NCI-H1694 treated with DMSO at 0.1 percent for 48 hours (cell line): ENCODE measurements at places on chromosomes 12 and 14.

- no peak for DNase-seq
Observed at GRCh38 chr12:51905471-51906429, 1.6 kb upstream of the ACVRL1 start.

DNA sequence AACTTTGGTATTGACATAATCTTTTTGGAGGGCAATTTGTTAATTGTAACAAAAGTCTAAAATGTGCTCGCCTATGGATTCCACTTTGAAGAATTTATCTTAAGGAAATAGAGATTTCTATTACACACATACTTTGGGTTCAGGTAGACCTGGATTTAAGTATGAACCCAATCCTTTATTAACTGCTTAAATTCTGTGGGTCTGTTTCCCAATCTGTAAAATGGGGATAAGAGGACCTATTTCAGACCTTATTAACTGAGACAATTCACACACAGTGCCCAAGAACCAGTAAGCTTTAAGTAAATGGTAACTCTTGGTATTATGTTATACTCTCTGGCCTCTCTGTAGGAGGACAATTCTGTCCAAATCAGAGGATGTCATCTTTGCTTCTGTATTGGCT is 822 bp upstream of the EIF2B2 start:
- DNase-seq: no peak

DNA sequence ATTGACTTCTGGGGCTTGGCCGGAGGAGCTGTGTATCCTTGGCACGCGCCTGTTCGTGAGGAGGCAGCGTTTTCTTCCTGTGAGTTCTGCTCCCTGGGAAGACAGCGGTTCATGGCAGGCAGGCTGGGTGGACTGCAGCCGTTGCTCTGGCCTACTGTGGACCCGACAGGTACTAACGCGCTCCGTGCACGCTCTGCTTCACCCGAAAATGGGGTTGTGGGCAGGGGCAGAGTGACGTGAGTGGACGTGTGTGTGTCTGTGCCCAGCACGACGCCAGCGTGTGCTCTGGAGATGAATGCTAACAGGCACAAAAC is 179.1 kb downstream of the KIF26A start:
- no peak for DNase-seq

DNA sequence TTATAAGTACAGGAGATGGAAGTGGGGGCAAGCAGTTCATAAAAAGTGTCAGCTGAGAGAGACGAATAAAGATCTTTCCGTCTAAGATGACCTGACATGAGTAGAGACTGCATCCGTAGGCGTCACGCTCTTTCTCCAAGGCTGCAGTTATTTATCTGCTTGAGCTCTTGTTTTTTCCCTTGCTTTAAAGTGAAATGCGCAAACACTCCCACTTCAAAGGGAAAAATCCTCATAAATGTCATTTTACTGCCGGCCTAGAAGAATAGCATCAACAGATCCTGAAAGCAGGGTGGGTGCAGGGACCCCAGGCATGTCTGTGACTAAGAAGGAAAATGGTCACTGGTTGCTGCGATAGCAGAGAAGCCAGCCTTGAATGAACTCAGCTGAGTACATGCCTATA is 647.4 kb downstream of the MED13L start:
- no peak for DNase-seq

DNA sequence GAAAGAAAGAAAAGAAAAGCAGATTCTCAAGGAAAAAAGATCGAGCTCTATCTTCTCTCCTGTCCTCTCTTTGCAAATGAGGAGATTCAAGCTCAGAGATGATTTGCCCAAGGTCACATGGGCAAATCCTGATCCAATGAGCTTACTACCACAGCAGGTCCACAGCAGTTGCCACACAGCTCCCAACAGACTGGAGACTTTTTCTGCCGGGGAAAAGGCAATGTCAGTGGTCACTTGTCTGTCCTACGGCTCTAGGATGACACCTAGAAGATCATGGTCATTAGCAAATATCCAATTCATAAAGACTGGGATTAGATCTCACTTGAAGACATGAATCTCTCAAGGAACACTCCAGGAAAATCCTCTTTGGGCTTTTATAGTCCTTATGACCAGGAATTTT is 58.8 kb downstream of the TTC7B start:
- no peak for DNase-seq

DNA sequence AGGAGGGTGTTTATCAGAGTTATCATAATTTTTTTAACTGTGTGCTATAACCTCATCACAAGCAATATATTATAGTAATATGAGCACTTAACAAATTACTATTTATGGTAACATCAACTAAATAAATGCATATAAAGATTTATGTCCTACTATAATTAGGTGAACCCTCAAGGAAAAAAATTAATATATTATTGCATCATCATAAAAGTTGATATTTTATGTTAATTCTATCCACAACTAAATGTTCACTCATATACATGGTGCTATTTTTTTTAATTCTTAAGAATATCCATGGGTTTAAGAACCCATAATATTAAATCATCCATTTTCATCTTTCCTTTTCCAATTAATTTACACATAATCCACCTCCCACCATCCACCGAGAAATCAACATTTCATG is 506.0 kb upstream of the USP15 start:
- DNase-seq: no peak

DNA sequence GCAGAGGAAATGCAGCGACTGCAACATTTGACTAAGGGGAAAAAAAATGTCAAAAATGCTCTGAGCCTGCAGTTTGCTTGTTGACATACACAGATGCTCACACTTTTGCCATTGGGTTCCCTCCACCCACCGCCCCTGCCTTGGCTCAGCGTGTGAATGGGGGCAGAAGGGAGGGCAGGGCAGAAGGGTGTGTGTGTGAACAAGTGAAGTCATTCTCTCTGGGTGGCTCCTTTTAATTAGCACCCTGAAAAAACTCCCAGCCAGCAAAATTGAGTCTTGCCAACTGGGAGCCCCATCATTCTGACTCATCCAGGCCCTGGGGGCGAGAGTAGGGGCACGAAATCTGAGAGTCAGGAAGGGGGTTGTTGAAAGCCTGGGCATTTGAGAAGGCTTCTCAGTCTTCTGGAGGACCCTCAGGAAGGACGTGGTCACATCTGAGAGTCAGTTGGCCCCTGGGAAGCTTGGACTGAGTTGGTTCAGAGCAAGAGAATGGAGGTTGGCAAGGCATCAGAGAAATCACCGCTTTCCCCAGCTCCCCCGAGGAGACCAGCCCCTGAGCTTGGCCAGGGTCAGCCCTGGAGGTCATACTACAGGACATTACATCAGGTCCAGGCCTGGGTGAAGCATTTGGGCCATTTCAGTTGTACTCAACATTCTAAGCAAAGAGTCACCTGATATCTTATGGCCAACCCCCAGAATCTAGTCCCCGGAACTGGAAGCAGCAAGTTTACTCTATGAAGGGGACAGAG is 22.7 kb upstream of the KRT78 start:
- DNase-seq: peak; percentile 88

- DNase-seq: no peak
Observed at GRCh38 chr12:48925304-48926011, at the start of gene FKBP11. TSS of gene FKBP11 (minus strand) at chr12:48925492. CDS start at chr12:48925428, 64 bp downstream.

DNA sequence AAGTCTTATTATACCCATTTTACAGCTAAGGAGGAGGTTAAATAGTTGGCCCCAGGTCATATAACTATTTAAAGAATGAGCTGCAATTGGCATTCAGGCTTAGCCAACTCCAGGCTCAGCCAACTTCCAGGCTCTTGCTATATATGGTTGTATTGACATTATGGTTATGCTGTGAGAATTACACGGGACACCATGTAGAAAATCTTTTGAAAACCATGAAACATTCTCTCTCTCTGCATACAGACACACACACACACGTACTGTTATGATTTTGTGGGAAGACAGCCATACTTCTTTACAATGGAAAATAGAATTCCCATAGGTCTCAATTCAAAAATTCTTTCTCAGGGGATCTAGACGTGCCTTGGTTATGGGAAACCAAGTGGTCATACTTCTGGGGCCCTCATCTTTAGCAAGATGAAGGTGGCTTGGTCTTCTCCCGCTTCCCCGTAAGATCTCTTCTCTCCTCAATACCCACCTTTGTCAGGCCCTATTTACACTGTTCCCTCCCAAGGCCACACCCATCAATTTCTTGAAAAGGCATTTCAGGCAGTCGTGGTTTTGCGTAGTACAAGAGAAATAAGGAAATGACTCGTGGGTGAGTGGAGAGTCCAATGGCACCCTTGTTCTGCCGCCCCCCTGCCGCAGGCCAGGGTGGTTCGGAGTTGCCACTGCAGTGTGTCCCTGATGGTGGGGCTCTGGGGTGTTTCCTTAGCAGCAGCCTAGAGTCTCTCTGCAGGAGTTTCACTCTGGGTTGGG is 10.0 kb upstream of the GPRC5A start:
- no peak for DNase-seq
